ENCODE measurements at places on chromosomes 11 and 22. TPM values are rescaled to one million over a fixed set of nuclear protein-coding genes. Genes with fewer than 3 reads are reported as not detected.

- ATAC-seq: peak; percentile 63
Observed at GRCh38 chr11:22459048-22459447, 120.9 kb downstream of the SLC17A6 start.

DNA sequence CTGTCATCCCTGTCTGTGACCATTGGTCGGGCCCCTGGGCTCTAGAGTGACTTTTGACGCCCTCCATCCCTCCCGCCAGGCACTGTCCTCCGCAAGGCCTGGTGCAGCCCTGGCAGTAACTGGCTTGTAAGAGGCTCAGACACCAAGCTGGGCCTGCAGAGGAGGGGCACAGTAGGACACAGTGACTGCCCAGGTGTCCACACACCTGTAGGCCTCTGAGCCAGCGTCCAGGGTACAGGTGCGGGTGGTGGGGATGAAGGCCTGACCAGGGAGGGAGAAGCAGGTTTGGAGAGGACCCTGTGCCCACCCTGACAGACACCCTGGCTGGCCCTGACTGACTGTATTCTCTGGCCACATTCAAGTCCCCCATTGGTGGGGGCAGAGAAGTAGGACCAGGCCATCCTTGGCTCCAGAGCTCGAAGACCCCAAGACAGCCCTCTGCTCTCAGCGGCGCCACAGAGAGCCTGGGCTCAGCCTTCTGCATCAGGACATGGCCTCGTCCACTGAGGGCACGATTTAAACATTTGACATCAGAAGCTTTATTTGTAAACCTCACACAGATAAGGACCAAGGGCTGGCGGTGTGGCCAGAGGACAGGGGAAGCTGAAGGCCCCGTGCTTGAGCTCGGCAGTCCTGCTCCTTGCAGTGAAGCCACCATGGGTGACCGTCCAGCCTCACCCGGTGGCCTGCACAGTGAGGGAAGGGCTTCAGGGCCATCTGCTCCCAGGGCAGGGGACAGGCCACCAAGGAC is 31.4 kb downstream of the PPIL2 start:
- peak; percentile 5 for ATAC-seq

GRCh38 chr11:131498631-131499160 is 128.3 kb downstream of the NTM start:
- ATAC-seq: no peak

- no peak for ATAC-seq
Observed at GRCh38 chr11:70335511-70335910, 62.8 kb upstream of the CTTN start.

- ATAC-seq: peak; percentile 27
Observed at GRCh38 chr22:36155702-36156101, 4.9 kb downstream of the APOL3 start.

Gene CRKL
- 42.6 TPM for total RNA-seq

DNA sequence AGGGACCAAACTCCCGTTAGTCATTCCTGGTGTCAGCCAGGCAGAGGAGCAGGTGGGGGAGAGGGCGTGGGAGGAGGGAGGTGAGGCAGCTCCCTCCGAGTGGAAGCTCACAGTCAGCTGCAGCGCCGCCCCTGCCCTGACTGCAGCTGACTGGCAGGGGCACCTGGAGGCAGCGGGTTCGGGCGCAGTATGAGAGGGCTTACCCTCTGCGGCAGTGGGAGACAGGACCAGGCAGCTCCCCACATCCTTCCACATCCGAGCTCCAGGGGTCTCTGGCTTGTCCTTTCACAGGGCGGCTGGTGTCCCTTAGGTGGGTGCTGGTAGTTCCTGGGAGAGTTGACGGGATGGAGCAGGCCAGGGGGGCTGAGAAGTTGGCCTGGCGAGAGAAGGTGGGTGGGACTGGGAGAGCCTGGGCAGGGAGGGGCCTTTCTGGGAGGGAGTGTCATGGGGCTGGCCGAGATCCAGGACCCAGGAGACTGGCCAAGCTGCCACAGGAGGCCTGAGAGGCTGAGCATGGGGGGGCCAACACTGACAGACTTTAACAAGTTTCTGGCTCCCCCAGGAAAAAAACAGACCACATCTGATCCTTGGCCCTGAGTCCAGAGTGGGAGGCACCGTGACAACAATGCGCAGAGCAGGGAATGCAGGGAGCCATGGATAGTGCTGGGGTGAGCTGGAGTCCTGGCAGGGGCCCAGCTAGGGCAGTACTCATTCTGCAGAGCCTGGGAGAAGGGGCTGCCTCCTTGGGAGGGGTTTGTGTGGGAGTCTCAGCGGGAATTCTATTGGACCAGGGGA is 4.9 kb downstream of the ADORA2A start:
- ATAC-seq: no peak

Gene SCN3B
- total RNA-seq: 0.24 TPM

DNA sequence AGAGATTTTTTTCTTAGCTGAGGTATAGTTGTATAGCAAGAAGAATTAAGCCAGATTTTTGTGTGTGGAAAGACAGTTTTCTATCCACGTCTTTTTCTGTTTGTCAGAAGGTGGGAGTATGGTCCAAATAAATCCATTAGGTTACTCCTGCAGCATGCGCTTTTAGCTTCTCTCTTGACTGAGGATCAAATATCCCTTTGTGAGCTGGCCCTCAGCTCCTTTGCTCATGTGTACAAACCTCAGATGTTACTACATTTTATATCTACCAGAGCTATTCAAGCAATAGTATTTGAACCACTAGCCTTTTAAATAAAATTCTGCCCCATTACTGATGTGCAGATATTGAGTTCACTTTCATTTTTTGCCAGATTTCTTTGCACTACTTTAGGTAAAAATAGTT is 8.8 kb upstream of the SIDT2 start:
- ATAC-seq: no peak

DNA sequence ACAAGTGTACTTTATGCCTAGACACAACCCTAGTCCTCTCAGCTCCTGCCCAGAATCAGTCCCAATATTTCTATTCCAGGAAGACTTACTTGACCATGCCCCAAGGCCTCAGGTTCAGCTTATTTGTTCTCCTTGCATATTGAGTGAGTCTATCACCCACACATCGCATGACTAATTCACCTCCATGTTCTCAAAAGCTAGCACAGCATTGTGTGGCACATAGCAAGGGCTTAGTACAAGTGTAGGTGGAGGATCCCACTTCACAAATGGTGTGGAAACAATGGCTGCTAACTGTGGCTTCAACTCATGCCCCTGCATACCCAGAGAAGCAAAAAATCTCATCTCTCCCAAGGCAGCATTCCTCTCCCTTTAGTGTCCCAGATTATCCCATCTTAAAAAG is 602.6 kb upstream of the API5 start:
- no peak for ATAC-seq

DNA sequence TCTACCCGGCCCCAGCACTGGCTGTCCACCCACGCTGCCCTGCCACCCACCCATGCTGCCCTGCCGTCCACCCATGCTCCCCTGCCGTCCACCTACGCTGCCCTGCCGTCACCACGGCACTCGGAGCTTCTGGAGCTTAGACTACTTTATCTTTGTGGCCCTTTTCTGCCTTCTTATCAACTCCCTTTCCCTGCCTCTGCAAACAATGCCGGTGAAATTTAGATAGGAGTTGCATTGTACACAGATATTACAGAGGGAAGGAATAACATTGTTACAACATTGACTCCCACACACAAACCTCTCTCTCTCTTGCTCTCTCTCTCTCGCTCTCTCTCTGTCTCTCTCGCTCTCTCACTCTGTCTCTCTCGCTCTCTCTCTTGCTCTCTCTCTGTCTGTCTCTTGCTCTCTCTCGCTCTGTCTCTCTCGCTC is 33.7 kb upstream of the BRSK2 start:
- ATAC-seq: no peak

Data from esophagus mucosa (tissue), 1 donor.